ENCODE measurements at places on chromosomes 6 and 20. TPM values are rescaled to one million over a fixed set of nuclear protein-coding genes. Genes with fewer than 3 reads are reported as not detected.

DNA sequence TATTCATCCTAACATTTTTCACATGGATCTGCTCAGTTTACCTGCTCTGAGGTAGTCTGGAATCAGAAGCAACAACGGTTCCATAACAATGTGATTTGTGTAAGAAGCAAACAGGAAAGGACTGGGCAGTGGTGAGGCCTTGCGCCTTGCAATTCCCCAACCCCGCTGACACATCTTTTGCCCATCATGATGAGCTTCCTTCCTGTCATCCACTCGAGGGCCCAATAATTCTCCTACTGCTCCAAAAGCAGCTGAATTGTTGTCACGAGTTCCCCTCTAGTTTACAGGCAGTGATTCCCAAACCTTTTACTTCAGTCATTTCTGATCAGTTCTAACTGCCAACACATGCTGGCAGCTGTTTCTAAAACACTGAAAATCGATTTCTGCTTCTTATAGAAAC is 22.9 kb downstream of the STX7 start:
- DNase-seq = peak; percentile 29

TCF21 gene
- 5.0 TPM for total RNA-seq

CLPSL1 gene
- total RNA-seq = not detected

CTAGE9 gene
- not detected for total RNA-seq

FAM120B gene
- total RNA-seq = 29.4 TPM

- no peak for DNase-seq
Measured at GRCh38 chr6:144519426-144519825, 234.3 kb downstream of the UTRN start.

GLYATL3 gene
- total RNA-seq = not detected

E2F3 gene
- total RNA-seq = 7.4 TPM

- DNase-seq = no peak
Measured at GRCh38 chr6:81790034-81790433, 37.6 kb upstream of the TENT5A start.

C6orf141 gene
- 5.7 TPM for total RNA-seq

PKHD1 gene
- total RNA-seq = not detected

DNA sequence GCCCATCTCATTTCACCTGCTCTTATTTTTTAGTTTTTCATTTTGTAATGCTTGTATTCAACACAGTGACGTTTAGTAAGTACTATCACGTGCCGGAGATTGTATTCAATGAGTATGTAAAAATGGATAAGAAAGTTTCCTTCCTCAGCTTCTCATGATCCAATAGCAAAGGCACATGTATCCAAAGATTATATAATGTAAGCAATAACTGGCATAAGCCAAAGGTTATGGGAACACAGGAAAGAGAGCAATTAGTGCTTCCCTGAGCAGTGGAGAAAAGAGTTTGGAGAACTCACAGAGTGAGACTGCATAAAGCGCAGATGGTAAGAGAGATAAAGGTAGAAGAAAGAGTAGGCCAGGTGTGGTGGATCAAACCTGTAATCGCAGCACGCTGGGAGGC is 21.8 kb upstream of the LTV1 start:
- no peak for DNase-seq

GRCh38 chr6:43799551-43800297 is 29.7 kb downstream of the VEGFA start:
- DNase-seq = no peak

KCNK16 gene
- total RNA-seq = not detected

- DNase-seq = peak; percentile 35
Measured at GRCh38 chr6:44004625-44005506, 122.4 kb downstream of the MRPL14 start.

DNA sequence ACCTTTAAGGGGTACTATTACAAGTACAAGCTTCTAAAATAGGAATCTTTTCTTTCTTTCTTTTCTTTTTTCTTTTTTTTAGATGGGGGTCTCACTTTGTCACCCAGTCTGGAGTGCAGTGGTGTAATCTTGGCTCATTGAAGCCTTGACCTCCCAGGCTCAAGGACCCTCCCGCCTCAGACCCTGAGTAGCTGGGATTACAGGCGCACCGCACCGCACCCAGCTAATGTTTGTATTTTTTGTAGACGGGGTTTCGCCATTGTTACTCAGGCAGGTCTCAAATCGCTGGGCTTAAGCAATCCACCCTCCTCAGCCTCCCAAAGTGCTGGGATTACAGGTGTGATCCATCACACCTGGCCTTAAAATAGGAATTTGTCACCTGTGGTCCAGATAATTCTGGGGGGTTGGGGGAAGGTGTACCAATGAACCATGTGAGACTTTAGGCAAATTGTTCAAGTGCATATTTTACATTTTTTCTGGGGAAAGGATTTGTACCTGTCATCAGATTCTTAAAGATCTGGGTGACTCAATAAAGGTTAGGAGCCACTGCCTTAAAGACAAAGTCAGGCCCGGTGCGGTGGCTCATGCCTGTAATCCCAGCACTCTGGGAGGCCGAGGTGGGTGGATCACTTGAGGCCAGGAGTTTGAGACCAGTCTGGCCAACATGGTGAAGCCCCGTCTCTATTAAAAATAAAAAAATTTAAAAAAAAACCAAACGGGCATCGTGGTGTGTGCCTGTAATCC is 19.7 kb upstream of the SYNJ2 start:
- DNase-seq = no peak

GRCh38 chr6:33276864-33277662 is at the start of gene B3GALT4:
Gene B3GALT4 (plus strand): TSS chr6:33277123. CDS start chr6:33277420, 297 bp downstream.
- peak; percentile 54 for DNase-seq

RBL1 gene
- 31.9 TPM for total RNA-seq

AVP gene
- total RNA-seq = not detected

DNA sequence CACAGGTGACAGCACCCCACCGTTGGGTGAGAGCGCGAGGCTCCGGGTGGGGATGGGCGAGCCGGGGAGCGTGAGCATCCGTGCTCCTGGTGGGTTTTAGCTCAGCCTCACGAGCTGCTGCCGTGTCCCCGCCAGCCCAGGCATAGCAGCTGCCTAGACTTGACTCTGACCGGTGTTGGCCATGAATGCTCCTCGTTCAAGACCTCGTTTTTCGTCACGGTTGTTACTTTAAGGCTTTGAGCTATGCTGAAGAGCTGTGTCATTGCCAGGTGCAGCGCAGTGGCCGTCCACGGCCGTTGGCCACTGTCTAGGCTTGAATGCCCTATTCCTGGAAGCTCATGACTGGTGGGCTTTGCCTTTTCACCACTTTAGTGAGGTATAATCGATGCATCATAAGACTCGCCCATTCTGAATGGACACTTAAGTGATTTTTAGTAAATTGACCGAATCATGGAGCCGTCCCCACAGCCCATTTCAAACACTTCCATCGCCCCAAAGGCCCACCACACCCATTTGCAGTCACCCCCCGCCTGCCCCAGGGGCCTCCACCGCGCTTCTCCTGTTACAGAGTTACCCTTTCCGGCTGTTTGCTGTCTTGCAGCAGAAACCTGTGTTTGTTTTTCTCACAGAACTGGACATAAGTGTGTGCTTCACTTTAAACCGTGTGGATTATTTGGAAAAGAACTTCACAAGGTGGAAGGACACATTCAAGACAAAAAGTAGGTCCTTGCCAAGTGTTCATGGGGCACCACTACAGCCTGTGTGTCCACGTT is 21.4 kb upstream of the ADRM1 start:
- DNase-seq = no peak

GRCh38 chr6:37561361-37561760 is 61.7 kb upstream of the CCDC167 start:
- no peak for DNase-seq

GRCh38 chr6:83852528-83853177 is 507 bp upstream of the RIPPLY2 start:
- no peak for DNase-seq

C6orf58 gene
- total RNA-seq = not detected

- DNase-seq = no peak
Measured at GRCh38 chr6:23522792-23523547, 603.0 kb upstream of the NRSN1 start.

NKX2-2 gene
- not detected for total RNA-seq

DNA sequence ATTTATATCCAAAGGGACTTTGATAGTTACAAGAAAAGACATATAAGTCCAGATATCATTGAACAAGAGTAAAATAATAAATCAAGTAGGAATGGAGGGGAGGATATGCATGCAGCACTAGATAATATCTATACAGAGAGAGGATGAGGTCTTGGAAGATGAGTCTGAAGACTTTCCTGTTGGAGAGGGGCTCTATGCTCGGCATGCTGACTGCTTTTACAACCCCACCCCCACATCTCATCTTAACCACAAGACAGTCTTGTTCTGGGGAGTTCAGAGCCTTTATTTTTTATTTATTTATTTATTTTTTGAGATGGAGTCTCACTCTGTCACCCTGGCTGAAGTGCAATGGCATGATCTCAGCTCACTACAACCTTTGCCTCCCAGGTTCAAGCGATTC is 48.4 kb upstream of the IER3 start:
- no peak for DNase-seq

SIGLEC1 gene
- 0.08 TPM for total RNA-seq

- no peak for DNase-seq
Measured at GRCh38 chr6:130116273-130116672, 97.9 kb downstream of the L3MBTL3 start.

GRCh38 chr20:54139188-54139587 is 34.6 kb downstream of the CYP24A1 start:
- DNase-seq = no peak

DNA sequence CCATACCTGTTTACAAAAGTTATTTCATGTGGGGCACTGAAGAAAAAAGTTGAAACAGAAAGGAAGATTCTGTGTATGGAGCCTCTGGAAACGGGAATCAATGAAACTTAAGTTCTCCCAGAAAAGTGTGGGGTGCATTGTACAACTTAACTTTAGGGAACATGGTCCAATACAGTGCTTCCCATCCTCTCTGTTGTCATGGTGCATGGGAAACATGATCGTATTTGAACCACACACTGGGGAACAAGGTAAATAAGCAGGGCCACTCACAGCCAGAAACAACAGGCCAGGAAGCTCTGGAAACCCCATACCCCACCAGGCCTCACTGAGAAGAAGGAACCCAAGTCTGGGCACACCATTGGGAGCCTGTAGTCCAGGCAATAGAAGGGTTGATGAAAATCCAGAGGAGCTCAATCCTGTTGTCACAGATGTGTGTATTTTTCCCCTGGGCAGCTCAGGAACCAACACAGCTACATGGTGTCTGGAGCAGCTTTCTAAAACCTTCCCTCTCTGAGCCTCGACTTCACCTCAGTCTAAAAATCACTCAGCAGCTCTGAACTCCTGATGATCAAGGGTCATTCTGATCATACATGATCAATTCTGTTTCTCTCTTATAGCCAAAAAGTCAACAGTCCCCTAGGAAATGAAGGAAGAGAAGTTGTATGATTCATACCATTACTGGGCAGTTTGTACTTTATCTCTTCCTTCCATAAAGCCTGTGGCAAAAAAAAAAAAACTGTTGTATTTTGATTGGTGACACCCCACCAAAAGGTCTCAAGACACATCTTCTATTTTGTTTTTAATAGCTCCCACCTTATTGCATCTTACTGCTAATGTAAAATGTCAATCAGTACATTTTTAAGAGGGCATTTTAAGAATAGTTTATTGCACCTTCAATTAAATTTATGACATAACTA is 198.5 kb upstream of the TAB2 start:
- no peak for DNase-seq

DNA sequence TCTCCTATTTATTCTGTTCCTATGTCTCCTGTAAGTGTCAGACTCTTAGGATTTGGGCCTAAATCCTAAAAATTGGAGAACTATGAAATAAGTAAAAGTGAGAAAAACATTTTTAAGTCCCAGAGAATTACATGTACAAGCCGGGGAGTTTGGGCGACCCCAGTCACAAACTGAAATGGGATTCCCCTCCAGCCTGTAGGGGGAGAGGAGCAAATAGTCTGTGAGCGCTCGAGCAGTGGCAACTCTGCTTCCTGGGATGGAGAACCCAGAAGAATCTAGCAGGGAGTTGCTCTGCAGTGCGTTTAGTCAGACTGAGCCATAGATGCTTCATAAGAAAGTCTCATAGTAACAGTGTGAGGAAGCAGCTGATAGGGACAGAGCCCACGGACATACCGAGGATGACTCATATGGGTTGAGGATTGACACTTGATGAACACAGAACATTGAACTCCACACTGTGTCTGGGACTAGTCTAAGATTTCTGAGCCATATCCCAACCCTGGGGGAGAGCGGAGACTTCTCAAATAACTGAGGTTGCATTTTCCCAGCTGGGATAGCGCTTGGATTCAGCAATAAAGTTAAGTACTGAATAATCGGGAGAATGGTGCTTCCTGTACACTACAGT is 437.2 kb downstream of the BCKDHB start:
- peak; percentile 56 for DNase-seq

BEND6 gene
- 34.8 TPM for total RNA-seq

DNA sequence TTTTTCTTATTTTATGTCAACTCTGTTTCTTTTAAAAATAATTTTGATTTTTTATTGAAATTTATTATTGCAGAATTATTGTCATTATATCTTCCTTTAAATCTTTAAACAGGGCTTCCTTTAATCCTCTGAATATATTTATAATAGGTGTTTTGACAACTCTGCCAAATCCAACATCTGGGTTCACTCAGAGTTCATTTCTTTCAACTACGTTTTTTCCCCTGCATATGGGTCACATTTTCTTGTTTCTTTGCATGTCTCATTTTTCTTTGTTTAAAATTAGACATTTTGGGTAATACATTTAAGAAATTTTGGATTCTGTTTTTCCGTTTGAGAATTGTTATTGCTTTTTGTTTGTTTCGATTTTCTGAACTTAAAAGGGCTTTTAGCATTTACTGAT is 655.1 kb upstream of the CITED2 start:
- peak; percentile 41 for DNase-seq

ZBTB46 gene
- 1.1 TPM for total RNA-seq

- no peak for DNase-seq
Measured at GRCh38 chr6:36063318-36064060, 35.9 kb downstream of the MAPK14 start.

DNA sequence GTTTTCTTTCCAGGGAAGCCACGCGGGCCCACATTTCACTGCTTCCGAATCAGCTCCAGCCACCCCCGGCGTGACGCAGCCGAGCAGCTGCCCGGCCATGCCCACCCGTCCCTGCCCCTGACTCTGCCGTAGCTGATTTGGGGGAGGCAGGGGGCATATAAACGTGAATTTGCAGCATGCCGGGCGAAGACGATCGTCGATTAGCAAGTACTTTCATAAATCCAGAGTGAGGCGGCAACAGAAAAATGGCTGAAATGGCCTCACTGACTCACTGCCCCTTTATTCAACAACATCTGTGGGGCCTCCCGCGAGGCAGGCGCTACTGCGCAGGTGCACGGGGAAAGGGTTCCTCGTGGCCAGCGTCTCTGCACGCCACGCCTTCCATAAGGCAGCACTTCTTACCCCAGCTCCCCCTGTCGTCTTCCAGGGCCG is 118.0 kb downstream of the DLL1 start:
- DNase-seq = no peak

EYA2 gene
- total RNA-seq = 1.6 TPM

AHI1 gene
- total RNA-seq = 33.4 TPM
